ENCODE measurements at places on chromosomes 4 and X.

DNA sequence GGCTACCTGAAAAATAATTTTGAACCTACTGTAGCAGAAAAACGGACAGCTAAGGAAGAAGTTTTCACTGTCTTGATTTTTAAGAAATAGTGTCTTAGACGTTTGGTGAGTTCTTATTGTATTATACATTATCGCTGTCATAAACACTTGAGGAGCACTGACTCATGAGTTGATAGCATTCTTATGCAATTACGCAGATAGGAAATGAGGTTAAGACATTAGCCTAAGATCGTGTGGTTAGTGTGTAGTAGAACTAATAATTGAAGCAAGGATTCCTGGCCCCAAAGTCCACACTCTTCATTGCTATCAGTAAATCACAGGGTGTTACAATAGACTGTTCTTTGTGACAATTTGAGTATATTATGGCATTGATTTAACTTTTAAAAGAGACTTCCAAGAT, 238.1 kb downstream of the ARAP2 start:
- DNase-seq: no peak

DNA sequence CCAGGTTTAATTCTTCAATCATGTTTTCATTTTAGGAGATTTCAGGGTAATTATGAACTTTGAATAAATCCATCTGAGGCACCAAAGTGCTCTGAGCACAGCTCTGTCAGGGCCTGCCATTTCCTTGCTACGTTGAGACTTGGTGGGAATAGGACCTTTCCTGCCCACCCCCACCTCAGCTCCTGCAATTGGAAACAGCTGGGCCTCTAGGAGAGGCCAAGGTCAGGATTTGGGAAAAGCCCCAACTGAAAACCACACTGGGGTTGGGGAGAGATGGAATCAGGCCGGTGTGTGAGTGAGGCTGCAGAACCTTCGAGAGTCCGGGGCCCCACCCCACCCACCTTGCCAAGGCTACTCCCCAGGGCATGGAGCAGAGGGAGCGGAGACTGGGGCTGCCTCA, 212.7 kb upstream of the BCOR start:
- DNase-seq: no peak

DNA sequence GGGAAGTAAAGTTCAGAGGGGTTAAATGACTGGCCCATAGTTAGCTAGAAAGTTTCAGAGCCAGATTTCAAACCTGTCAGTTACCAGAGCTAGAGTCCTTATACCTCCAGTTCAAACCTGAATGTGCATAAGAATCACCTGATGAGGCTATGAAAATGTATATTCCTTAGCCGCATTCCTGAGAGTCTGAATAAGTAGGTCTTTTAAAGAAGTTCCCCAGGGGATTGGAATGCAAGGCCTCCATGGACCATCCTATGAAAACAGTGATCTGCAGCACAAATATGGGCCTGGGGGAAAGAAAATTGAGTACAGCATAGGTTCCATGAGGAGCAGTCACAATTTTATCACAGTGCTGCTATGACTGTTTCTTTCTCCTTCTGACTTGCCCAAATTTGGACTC, 263.9 kb upstream of the CXorf66 start:
- DNase-seq: no peak

DNA sequence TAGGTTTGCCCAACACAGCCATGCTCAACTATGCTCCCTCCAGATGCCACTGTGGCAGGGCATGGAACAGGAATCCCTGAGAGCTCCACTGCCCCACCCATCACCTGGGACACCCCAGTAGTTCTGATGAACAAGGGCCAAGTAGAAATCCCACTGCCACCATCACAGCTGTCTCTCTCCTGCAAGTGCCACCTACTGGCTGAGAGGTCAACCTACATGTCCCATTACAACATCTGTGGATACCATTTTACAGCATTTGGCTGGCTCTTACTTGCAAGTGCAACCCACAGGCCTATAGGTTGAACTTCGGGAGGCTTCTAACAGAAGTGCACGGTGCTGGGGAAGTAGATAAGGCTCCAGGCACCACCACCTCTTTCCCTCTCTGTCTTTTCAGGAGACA, 142.5 kb downstream of the CXXC4 start:
- no peak for DNase-seq

- no peak for DNase-seq
These were observed 61.5 kb downstream of the ABLIM2 start for GRCh38 chr4:8097141-8097541.

DNA sequence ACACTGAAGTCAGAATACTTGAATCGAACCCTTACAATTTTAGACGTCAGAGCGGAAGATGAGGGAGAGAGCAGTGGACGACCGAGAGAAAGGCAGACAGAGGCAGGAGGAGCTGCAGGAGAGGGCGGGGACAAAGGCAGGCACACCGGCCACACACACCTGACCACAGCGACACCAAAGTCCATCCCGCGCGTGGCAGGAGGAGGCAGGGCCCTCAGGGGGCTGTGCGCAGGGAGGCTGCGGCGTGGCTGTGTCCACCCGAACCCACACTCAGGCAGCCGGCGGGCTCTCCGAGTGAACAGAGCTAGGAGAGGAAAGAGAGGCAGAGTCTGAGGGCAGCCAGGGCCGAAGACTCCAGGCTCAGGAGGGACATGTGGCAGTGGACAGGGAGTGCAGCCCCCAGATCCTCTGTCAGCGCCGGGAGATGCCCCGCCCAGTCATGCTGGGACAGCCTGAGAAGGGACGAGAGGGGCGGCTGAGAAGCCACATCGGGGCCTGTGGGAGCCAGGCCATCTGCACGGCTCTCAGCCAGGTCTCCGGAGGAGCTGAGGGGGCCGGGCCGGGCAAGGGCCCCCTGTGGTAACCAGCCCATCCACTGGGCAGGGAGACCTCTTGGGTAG, 20.1 kb downstream of the GAK start:
- no peak for DNase-seq

Data from stimulated activated CD8-positive, alpha-beta memory T cell treated with anti-CD3 and anti-CD28 coated beads, Interleukin-4, amount 100 ng/mL, for 4 hours (primary cell).